Naive thymus-derived CD4-positive, alpha-beta T cell (primary cell): ENCODE measurements at places on chromosomes 7 and 10.

- DNase-seq = no peak
Observed at GRCh38 chr7:1268866-1269265, 36.2 kb downstream of the UNCX start.

DNA sequence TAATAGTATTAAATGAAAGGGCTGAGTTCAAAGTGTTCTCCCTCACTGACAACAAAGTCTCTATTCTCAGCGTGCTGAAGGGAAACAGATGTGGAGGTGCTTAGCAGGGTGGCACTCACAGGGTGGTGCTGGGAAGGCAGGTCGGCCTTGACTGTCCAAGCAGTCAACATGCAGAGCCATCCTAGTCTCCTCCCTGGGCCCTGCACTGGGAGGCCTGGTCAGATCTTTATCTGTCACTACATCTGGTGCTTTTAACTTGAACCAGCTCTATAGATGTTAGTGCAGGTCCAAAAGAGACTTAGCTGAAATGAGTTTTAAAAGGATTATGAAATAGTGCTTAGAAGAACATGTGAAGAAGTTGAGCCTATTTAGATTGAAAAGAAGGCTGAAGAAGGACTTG, 82.1 kb downstream of the AVL9 start:
- DNase-seq = no peak

GRCh38 chr7:129858490-129858889, 94.3 kb downstream of the UBE2H start:
- DNase-seq = no peak

DNA sequence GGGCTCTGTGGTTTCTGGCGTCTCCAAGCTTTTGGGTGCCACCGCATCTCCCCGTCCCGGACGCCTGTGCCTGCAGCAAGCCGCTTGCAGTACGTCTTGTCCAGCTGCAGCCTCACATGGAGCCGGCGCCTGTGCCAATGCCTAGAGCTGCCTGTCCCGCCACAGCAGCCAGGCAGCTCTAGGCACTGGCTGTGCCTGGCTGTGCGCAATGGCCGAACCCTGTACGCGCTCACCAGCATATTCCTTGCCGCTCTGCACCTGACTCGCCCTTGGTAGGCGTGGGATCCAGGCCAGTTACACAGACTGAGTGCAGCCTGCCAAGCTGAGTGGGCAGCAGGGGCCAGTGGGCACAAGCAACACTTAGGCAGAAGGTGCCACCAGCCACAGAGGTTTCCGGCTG, 381.2 kb upstream of the SORCS1 start:
- DNase-seq = no peak

DNA sequence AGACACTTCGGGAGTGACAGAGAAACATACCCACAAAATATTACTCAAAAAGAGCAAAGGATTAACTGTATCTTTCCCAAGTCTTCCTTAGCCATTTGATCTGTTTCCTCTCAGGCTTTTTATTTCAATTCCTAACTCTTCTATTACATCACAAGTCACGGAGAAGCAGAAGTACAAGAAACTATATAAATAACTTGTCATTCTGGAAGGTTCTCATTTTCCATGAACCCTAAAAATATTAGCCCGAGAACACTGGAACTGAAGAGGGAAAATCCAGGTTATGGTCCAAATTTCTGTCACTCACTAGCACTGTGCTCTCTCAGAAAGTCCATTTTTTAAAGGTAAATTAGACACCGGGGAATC, 98.0 kb downstream of the GRB10 start:
- DNase-seq = no peak

DNA sequence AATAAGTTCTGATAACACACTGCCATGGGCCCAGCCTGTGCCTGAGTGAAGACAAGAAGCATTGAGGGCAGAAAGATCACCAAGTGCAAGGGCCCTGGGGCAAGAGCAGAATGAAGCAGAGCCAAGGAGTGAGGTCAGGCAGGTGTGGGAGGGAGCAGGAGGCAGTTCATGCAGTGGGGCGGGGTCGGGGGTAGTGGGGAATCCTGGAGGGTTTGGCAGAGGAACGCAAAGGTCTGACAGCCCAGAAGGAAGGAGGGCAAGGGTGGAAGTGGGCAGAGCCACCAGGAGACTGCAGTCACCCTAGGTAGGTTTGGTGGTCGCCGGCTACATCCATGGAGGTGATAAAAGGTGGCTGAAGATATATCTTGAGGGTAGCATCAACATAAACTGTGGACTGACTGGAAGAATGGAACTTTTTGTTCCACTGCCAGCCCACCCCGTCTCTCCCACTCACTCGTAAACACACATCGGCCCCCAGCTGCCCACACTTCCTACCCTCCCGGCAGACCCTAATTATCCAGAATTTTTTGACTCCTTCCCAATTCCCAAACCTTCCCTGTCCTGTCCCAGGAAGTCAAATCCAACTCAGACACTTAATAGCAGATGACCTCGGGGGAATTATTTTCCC, 172.4 kb downstream of the ARHGAP12 start:
- DNase-seq = no peak

- DNase-seq = no peak
Observed at GRCh38 chr7:106652909-106653308, 8.0 kb downstream of the CCDC71L start.

GRCh38 chr10:74557098-74557497, 269.3 kb upstream of the KAT6B start:
- DNase-seq = no peak

GRCh38 chr10:43186150-43186549, 47.9 kb downstream of the CSGALNACT2 start:
- no peak for DNase-seq

DNA sequence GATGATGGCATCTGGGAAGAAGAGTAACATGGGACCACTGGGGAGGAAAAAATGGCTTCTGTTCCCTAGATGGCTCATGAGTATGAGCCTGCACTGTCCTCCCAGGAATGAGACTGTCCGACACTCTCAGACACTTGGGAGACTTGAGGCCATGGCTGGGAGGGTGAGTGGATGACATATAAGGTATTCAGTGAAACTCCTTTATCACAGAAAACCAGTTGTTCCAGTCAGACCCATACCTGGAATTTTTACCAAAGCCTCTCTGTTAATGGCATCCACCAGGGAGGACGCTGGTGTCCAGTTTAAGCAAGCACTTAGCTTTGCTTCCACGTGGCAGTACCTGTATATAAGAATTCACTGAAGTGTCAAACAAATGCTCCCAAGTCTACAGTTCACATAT, 116.7 kb upstream of the C10orf90 start:
- no peak for DNase-seq

DNA sequence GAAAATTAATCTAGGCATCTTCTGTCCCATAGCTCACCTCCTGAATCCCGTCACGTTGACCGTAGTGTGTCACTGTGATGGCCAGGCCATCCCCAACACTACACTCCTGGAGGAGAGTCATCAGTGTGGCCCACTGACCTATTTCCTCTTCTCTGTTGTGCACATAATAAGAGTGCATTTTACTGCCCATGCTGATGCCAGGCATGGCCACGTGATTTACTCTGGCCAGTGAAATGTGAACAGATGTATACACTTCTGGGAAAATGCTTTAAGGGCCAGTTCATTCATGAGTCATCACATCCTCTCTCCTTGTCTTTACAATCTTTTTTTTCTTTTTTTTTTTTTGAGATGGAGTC, 101.9 kb upstream of the PIP4K2A start:
- DNase-seq = no peak

DNA sequence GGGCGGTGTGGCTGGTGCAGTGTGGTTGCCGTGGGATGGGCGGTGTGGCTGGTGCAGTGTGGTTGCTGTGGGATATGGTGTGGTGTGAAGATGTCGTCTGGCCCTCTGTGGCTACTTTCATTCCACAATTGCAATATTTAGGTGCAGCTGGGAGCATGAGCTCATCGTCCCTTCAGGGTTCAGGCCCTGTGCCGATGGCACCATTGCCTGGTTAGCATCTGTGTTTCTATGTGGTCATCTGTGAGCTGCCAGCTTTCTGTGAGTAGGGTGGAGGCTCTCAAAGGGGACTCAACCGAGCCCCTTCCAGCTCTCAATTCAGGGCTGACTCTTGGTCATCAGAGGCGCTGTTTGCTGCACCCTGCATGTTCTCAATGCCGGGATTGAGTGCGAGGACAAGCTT, 3.6 kb downstream of the ADGRA1 start:
- DNase-seq = no peak

- no peak for DNase-seq
Observed at GRCh38 chr10:103890194-103890658, 27.8 kb downstream of the STN1 start.

GRCh38 chr10:103540722-103541121, 47.2 kb downstream of the NEURL1 start:
- no peak for DNase-seq

DNA sequence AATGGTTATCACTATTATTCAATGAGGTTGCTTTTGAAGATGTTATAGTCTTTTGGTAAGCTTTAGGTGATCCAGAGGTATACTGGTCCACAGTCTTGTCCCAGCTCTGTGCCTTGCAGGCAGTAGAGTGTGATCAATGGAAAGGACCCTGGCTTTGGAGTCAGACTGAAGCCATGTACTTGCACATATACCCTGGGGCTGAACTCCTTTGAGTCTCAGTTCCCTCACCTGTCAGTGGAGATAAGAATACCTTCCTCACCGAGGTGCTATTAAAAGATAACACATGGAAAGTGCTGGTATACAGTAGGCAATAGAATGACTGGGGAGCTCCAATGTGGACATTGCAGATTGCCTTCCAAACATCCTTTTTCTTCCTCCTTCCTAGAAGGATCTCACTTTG, 16.0 kb upstream of the PDLIM1 start:
- no peak for DNase-seq

DNA sequence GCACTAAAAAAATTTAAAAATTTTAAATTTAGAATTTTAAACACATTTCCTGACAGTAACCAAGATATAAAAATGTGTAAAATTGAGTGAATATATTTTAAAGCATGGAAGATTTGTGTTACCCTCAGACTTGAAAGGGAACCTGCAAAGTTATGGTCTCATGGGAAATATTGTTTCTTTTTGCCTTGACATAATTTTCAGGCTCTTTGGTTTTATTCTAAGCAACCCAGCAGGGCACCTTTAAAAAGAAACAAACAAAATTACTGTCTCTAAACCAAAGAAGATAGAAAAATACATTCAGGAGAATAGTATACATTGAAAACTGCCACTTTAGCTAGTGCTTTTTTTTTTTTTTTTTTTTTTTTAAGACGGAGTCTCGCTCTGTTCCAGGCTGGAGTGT, 87.5 kb downstream of the ADK start:
- DNase-seq = no peak

GRCh38 chr7:142463401-142463850, 205.6 kb upstream of the PRSS58 start:
- no peak for DNase-seq

- DNase-seq = no peak
Observed at GRCh38 chr10:23325132-23325531, 19.5 kb downstream of the C10orf67 start.

- DNase-seq = no peak
Observed at GRCh38 chr10:12351447-12351846, 2.1 kb downstream of the CAMK1D start.

DNA sequence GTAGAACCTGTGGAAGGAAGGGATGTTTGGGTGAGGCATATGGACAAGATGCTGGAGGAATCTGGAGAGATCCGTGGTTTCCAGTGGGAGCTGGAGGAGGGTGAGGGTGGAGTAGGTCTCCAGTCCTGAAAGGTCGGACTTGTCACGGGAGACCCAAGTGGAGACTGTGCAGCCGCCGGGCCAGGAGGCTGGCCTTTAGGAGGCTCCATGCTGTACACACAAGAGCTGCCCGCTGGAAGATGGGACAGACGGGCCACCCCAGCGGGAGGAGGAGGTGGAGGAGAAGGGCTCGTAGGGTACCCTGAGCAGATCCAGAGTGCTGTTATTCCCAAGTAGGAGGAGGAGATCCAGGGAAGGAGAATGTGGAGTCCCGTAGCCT, 106.7 kb downstream of the NKX6-2 start:
- no peak for DNase-seq

GRCh38 chr7:24617957-24618616, 44.8 kb downstream of the PALS2 start:
- DNase-seq = no peak

DNA sequence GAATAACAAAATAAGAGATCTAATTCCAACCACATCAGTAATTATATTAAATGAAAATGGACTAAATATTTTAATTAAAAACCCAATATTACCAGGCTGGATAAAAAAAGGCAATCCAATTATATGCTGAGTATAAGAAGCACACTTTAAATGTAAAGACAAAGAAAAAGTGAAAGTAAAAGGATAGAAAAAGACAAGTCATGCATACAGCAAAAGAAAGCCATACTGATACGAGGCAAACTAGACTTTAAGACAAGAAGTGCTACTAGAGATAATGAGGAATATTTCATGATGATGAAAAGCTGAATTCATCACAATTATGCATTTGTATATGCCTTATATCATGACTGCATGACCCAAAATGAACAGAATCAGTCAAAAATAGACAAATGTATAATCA, 628.6 kb downstream of the PHTF2 start:
- no peak for DNase-seq

DNA sequence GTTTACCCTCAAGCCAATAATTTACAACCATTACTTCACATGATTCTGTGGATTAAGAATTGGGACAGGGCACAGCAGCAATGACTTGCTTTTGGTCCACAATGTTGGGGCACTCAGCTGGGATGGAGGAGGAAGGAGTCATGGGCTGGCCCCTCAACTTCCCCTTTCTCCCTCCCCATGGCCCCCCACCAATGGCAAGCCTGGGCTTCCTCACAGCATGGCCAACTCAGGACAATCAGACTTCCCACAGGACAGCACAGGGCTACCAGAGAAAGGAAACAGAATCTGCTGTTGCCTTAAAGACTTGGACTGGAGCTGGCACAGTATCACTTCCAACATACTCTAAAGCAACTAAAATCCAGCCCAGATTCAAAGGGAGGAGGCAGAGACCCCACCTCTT, 160.7 kb downstream of the PTPN20 start:
- no peak for DNase-seq

DNA sequence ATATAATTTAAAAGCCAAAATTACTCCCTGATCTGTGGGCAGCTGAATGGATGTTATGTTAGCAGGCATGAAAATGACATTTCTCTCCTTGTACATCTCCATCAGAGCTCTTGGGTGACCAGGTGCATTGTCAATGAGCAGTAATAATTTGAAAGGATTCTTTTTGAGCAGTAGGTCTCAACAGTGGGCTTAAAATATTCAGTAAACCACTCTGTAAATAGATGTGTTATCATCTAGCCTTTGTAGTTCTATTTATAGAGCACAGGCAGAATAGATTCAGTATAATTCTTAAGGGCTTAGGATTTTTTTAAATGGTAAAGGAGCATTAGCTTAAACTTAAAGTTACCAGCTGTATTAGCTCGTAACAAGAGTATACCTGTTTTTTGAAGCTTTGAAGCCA, 52.0 kb downstream of the MRPL32 start:
- no peak for DNase-seq

GRCh38 chr7:150931199-150931869, 46.8 kb downstream of the KCNH2 start:
- no peak for DNase-seq
